NCI-H524 (cell line): ENCODE measurements at places on chromosomes 2 and 18.

GRCh38 chr2:34012715-34013302 lies 413.7 kb upstream of the FAM98A start:
- DNase-seq, result peak; percentile 59

- DNase-seq, result no peak
These were observed 150.9 kb downstream of the COL6A3 start for GRCh38 chr2:237262838-237263771.

- DNase-seq, result no peak
These were observed 7.4 kb upstream of the MAT2A start for GRCh38 chr2:85531589-85531988.

DNA sequence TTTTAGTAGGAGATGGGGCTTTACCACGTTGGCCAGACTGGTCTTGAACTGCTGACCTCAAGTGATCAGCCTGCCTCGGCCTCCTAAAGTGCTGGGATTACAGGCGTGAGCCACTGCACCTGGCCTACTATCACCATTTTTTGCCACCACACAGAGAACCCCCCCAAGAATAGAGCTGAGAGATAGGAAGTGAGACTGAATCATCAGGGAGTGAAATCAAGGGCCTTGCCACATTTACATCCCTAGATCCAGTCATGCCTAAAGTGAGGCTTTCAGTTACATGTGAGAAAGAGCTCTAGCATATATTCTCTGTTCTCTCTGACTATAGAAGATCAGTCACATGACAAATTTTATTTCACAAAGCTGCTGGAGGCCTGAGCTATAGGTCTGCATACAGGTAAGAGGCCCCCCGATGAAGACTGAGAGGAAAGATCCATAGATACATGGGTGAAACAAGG lies 28.0 kb upstream of the KCMF1 start:
- DNase-seq, result no peak

GRCh38 chr2:144625226-144625625 lies 105.3 kb upstream of the ZEB2 start:
- DNase-seq, result no peak

DNA sequence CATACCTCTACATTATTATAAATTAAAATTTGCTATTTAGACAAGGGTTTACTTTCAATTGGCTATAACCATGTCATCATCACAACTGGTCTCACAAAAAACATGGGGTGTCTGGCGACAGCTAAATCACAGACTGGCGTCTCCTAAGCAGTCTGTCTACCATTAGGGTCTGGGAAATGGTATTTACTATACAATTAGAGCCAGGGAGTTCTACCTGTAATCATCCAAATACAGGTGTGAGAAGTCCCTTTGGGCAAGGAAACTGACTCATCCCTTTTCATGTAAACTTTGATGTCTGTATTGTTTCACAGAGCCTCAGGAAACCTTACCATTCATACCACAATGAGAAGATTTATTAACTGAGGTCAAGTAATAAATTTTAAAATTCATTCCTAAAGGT lies 126.7 kb downstream of the OLA1 start:
- no peak for DNase-seq

DNA sequence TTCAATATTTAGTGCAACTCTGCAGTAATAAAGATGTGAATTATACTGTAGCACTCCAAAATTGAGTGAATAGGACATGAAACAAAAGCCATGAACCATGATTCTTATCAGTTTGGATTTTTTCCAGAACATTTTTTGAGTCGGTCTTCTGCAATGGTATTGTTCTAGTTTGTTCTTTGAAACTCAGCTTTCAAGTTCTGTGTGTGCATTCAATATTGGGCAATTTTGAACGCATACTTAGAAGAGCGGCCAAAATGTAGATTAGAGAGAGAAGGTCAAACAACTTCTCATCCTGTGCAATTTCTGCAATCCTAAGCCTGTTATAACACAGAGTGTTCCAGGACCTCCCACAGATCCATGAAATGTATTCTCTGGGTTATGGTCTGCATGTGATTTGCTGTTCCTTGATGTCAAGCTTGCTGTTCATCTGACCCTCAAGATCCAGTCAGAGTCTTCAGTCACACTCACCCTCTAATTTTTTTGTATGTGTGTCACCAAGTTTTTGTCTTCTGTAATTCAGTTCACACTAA lies 48.3 kb downstream of the TSPYL6 start:
- DNase-seq, result no peak

DNA sequence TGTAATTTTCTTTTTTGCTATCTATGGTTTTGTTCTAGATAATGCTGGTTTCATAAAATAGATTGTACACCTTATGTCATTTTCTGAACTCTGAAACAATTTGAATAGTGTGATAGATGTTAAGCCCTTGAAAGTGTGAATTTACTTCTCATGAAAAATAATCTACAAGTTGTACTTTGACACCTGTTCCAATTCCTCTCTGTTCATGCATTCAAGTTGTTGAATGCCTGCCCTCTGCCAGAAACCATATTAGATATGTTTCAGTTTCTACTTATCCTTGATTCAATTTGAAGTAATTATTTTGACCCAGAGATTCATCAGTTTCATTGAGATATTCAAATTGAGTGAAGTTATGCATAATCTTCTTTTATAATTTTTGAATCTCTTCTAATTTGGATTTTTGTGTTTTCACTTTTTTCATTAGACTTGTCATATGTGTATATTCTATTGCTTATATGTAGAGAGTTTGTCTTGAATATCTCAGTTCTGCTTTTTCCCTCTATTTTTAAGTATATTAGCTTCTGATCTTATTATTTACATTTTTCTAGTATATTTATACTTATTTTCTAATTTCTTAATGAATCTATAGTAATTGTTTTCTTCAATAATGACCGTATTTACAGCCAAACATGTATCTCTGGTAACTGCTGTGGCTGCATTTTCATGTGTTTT lies 143.3 kb upstream of the TACR1 start:
- DNase-seq, result no peak

GRCh38 chr18:69220529-69220928 lies 180.2 kb upstream of the DOK6 start:
- no peak for DNase-seq

GRCh38 chr18:68448736-68449135 lies 266.2 kb downstream of the TMX3 start:
- no peak for DNase-seq

DNA sequence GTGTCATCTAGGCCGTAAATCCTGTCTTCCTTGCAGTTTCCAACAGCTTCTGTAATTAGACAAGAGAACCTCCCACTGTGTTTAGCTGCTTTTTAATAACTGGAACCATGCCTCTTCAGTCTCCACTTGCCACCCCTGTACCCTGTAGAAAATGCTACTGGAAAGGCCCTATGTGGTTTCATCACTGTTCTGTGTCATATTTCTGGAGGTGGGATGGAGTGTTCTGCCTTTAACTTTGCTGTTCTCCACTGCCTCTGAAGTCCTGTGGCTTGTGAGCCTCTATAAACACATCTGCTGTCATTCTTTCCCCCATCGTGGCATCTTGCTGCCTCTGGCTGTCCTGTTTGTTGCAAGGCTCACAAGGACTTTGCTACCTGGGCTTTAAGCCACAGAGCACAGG lies 17.9 kb downstream of the MGAT5 start:
- DNase-seq, result no peak

DNA sequence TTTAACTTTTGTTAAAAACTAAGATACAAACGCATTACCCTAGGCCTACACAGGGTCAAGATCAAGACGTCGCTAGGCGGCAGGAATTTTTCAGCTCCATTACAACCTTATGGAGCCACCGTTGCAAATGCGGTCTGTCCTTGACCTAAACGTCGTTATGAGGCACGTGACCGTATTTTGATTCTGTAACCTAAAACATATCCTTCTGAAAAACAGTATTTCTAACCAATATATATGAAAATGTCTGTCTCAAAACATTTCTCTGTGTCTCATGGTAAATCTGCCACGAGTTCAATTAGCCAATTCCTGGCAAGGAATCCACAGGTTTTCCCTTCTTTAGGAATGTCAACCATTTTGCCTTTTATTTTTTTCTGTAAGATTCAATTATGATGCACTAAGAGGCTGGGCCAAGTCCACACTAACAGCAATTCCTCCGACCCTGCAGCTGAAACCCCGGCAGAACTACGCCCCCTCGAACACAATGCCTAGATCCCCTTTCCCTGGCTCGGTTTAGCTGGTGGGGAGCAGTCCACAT lies 1.7 kb downstream of the RTN4 start:
- DNase-seq, result peak; percentile 41

DNA sequence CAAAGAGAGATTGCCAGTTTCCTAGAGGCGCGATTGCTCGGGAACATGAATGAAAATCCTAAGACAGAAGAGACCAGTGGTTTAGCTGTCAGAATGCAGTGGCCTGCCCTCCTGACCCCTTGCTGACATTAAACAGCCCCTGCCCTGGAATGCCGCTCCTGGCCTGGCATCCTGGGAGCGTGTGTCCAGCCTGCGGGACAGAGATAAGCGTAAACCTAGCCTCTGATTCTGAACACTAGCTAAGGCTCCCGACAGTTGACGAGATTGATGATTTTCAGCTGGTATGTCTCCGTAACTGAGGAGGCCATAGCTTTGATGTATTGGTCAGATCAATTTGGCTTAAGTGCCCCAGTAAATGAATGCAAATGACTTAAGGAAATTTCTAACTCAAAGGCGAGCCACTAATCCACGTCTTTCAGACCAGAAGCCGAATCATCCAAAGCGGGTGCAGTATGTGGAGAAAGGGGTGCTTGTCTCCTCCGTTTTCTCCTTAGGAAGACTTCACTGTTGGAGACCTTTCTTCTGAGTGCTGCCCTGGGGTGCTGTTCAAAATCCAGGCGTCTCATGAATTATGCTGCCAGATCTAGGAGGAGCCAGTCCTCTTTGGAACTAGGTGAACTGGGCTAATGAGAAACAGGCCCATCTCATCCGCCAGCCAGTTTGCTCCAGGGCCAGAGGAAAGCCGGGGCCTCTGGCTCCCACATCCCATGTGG lies 142.5 kb upstream of the L3MBTL4 start:
- no peak for DNase-seq

GRCh38 chr2:128236491-128237035 lies 82.1 kb downstream of the HS6ST1 start:
- DNase-seq, result no peak

DNA sequence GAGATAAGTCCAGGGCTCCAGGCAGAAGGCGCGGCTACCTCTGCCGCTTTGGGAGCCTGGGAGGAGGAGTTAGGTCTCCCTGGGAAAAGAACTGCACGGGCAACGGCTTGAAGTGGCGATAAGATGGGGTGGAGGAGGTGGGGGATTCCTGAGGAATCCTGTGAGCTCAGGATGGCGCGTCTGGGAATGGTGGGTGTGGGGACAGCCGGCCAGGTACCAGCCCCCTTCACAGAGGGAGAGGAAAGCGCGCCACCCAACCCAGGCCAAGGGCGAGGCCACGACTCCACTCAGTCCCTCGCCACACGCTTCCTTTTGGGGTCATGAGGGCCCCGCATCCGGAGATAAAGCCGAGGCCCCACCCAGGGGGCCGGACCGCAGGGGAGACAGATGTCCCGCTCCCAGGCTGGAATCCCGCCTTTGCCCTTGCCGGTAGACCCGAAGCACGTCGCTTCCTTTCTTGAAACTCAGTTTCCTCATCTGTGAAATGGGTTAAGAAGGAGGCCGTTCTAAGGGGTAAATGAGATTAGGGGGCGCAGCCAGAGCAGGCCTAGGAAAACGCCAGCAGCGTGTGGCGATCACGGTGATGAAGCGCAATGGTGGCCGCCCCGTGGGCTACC lies 1.7 kb upstream of the CTDSP1 start:
- DNase-seq, result peak; percentile 26

DNA sequence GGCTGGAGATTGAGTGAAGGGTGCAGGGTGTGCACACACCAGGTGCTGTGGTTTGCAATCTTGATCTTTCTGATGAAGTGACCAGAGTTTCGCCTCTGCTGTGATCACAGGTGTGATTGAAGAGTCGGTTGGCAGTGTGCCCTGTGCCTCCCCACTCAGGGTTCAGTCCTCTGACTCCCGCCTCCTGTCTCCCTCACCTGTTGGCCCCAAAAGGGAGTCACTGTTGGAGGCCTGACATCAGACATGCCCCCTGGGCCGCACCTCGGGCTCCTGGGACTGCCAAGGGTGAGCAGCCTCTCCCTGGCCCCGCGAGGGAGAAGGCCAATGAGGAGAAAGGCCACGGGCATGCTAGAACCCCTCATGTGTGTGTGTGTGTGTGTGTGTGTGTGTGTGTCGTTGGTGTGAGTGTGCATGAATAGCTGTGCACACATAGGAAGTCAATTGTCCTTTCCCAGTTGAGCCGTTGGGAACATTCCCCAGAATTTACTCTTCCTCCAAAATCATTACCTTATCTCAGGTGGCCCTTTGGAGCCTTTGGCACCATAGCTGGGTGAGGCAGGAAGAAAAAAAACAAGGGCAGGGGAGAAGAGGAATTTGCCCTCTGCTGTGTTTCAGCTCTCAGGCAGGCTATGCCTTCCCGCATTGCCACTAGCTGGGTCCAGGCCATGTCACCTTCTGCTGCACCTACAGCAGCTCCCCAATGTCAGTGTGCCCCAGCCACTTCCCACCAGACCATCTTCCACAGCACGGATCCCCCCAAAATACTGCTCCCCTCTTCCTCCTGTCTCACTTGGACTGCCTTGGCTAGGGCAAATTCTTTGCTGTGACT lies 78.1 kb upstream of the LAPTM4A start:
- no peak for DNase-seq

DNA sequence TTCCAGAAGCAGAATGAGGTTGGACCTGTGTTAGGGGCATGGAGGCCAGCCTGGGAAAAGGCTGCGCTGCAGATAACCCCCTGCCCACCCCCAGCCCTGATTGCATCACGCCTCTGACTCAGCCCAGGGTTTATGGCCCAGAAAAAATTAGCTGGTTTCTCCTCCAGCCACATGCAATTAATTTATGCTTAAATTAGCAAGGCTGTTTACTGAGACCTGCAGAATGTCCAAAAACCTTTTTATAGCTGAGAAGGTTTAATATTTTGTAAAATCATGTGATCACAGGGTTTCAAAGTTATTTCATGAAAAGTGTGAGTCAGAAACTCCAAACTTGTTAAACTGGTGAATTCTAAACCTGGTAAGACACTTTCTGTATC lies 123.1 kb upstream of the HDAC4 start:
- DNase-seq, result no peak

DNA sequence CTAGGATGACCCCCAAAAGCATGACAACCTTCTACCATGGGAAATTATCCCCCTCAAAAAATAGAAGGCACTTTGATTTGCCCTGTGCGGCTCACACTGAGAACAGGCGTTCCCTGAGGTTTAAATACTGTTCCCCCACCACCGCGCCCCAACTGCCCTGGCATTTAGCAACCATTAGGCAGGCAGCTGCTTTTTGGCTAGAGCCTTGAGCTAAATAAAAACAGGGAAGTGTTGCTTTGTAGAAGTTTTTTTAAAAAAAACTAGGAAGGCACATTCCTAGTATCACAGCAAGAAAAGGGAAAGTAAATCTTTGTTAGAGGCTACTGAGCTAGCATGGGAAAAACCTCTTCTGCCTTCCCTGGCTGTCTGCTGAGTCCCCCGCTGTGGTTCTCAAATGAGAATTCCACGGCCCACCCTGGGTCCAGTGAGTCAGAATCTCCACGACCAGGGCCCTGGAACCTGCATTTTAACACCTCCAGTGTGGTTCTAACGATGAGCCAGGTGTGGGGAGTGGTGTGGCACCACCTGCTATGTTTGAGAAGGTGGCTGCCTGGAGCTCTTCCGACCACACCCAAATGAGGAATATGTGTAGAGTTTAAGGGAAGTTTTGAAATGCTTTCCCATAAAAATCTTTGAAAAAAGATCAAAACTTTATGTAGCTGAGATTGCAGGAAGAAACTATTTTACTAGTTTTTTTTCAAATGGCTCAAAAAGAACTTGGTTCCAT lies 66.4 kb downstream of the VIT start:
- DNase-seq, result no peak
